ENCODE measurements at places on chromosomes 5 and 9.
A peak's percentile ranks its signal among the peaks of the same experiment; 100 is the strongest.

- DNase-seq: peak; percentile 5
These were observed 14.4 kb downstream of the CARNMT1 start for GRCh38 chr9:75013735-75014134.

GRCh38 chr5:179113945-179114641, 53.9 kb downstream of the ZNF354C start:
- DNase-seq: no peak

DNA sequence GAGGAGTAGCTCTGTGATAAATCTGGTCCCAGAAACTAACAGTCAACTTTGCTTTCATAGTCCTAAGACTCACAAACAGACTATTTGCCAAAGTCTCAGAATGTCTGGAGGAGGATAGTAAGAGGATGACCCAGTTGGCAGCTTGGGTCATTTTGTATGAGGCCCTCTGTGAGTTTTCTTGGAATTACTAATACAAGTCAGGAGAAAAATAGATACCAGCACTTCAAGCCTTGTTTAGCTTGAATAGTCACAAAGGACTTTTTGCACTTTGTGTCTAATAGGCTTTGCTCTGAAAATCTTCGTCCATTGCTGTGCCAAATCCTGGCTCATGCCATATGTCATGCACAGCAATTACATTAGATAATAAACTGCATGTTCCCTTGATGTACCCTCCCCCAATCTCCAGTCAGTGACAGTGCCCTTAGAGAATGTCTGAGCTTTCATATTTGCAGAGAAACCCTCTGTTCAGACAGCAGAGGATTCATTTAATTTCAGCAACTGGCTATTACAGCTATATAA, 612.8 kb downstream of the CSNK1G3 start:
- no peak for DNase-seq

- DNase-seq: no peak
These were observed 45.5 kb downstream of the ELL2 start for GRCh38 chr5:95915999-95916686.

DNA sequence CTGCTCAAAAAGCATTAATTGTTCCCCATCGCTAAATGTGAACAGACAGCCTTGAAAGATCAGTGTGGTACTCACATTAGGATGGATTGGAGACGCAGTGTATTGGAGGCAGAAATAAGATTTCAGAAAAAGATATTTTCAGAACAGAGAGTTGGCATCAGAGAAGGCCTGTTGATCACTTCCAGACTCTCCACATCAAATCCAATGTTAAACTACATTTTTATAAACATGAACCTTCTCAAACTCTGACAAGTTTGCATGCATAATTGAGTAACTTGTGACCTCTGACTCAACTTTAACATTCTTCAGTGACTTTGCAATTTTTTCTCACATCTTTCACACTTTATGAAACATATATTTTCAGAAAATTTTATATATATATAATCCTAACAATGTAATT, 919.6 kb upstream of the SEMA6A start:
- no peak for DNase-seq

DNA sequence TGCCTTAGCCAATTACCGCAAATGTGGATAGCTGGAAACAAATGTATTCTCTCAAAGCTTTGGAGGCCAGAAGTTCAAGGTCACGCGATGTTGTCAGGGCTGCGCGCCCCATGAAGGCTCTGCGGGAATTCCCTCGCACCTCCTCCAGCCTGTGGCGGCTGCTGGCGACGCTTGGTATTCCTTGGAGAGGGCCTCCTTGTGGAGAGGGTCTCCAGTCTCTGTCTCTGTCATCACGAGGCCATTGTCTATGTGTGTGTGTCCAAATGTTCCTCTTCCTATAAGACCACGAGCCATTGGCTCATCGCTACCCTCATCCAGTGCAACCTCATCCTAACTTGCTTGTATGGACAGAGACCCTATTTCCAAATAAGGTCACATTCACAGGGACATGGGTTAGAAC, 97.5 kb downstream of the ANKRD33B start:
- DNase-seq: no peak

GRCh38 chr9:85941966-85942912, 1.3 kb downstream of the NAA35 start:
- no peak for DNase-seq

DNA sequence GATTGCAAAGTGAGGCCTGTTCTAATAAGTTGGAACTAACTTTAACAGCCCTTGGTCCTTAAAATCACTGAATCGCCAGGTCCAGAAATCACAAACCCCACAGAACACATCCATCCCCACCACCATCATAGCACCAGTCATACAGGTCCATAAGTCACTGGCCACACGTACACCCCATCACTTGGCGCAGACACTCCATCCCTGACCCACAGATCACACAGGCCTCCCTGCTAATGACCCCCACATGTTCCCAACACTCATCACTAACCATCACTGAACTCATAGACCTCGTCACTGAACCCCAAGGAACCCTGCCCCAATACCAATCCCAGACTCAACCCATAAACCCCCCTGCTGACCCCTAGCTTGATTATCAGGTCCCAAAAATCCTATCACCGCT, 41.2 kb upstream of the ZNF300 start:
- DNase-seq: no peak

DNA sequence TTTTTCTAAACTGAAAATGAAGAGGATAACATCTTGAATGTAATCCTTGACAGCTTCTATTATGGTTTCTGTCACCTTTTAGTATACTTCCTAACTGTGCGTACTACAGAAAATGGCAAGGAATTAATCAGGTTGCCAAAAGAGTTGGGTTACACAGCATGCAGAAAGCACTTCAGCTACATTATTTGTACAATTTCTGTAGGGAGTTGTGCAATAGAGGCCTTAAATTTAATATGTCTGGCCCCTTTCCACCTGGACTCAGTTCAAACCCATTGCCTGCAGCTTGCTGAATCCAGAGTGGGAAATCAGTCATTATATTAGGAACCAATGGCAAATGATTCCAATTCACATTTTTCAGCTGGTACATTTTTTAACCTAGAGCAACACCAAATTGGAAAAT, 549.7 kb downstream of the CSNK1G3 start:
- DNase-seq: no peak

GRCh38 chr5:64210866-64211265, 45.2 kb downstream of the RNF180 start:
- no peak for DNase-seq

GRCh38 chr9:130254747-130255630, 10.6 kb upstream of the HMCN2 start:
- no peak for DNase-seq

DNA sequence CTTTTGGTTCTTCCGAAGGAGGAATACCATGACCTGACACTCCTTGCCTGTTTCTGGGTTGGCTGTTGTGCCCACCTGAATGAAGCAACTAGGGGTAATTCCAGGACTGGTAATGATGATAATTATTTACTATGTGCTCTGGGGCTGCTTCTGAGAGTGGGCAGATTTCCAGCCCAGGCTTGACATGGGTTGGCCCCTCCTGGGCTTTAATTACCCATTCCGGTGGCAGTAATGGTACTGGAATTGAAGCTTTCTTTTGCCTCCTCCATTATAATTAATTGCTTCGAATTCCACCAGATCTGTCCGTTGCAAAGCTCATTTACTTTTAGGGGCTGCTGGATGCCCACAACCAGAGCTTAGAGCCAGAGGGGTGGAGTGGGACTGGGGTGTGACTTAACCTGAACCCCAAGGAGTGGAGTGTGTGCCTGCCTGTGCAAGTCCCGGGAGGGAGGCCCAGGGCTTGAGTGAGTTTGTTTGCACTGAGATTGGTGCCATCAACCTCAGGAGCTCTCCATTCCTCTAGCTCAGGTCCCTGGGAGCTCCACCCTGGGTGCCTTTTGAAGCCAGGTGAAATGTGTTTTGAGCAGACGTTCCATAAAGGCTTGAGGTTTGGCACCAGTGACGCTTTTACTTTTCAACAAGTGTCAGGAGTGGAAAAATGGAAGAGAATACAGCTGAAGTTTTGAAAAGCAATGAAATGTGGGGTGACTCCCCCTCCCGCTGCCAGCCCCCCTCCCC, 214.6 kb downstream of the PDZD2 start:
- no peak for DNase-seq

- DNase-seq: no peak
These were observed 6.2 kb upstream of the LIFR start for GRCh38 chr5:38562444-38563210.

DNA sequence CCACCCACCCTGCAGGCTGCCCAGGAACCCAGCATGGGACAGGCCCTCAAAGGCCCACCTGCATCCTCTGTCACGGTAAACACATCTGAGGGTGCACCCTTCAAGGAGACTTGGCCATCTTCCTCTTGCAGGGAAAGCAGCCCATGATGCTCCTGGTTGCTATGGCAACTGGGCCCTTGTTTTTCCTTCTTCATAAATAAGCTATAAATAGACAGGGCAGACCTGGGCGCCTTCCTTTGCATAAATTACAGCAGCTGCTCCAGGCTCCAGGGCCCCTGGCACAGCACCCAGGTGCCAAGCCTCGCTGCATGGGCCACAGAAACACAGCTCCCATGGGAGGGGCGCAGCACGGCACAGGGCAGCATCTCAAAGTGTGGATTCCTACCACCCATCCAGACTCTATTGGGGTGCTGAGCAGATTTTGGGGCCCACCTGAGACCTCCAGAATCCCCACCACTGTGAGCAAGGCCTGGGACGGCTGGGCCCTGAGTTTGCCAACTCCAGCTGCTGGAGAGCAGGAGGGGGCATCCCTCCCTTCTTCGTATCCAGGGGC, 5.8 kb upstream of the PSMB7 start:
- DNase-seq: peak; percentile 6

- DNase-seq: no peak
These were observed 27.5 kb downstream of the AMBP start for GRCh38 chr9:114050646-114051045.

DNA sequence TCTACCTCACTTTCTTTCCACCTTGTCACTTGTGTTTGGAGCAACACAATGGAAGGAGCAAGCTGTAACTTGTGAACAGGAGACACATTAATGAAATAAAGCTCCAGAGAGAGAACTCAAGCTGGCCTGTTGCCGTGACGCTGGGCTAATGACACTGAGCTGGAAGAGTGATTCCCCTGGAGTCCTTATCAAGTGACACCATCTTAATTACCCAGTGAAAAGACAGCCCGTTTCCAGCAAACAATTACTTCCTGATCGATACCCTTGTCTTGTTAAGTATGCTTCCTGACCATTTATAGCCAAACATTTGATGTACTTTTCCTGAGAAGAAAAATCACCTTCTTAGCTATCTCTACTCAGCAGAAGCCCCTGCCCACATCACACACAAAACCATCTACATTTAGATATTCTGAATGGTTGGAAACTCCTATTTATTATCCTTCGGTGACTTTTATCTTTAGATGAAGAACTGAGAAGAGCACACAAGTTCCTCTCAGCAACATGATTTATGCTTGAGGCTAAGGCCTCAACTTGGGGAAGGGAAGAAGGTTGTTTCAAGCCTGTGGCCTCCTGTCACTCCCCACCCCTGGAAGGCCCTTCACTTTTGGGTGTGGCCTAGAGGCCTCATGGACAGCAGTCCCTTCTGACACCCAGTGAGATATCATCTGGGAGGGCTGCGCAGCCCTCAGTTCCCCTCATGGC, 34.1 kb downstream of the CRHBP start:
- no peak for DNase-seq

DNA sequence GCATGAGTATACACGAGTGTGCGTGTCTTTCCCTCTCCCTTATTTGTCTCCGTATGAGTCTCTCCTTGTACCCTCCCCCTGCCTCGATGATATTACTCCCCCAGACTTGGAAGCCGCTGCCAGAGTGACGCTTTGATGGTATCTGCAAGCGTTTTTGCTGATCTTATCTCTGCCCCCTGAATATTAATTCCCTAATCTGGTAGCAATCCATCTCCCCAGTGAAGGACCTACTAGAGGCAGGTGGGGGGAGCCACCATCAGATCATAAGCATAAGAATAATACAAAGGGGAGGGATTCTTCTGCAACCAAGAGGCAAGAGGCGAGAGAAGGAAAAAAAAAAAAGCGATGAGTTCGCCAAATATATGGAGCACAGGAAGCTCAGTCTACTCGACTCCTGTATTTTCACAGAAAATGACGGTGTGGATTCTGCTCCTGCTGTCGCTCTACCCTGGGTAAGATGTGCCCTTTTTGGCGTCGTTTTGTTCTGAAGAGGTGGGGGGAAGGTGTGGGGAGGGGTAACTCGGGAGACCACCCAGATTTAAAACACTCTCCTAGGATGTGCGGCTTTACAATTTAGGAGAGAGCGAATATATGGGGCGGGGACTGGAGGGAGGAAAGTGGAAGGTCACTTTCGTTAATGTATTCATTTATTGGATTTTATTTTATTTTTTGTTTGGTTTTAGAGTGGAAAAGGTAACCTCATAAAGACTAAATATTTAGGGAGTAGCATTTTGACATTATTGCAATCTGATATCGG, at the start of gene GABRG2:
GABRG2 (plus strand) TSS at position 119 of the 757 bp plus-strand sequence; CDS start at position 346, 227 bp downstream.
- no peak for DNase-seq

DNA sequence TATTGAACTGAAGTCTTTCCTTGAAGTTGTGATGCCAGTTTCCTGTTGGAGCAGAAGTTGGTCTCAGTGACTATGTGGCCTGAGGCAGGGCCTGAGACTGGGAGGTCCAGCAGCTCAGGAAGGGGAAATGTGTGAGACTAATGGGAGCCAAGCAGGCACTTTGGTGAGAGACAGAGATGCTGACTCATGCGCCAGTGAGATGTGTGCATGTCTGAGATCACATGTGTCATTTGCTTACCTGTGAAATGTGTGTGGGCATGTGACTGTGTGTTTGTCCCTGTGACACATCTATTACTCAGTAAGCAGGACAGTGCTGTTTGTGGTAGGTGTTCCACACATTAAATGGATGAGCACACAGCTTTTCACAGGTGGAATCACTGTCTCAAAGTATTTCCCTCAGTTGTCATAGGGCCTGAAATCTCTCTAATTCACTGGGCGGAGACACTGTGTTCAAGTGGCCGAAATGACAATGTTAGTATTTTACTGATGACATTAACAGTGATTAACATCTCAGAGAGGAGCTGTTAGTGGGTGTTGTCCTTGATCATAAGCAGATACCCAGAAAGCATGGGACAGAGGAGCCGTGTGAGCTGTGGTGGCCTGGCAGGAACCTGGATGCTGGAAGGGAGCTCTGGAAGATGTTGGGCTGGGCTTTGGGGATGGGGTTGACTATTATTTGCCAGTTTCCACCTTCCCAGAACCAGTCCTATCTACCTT, 7.4 kb downstream of the NPR2 start:
- no peak for DNase-seq

DNA sequence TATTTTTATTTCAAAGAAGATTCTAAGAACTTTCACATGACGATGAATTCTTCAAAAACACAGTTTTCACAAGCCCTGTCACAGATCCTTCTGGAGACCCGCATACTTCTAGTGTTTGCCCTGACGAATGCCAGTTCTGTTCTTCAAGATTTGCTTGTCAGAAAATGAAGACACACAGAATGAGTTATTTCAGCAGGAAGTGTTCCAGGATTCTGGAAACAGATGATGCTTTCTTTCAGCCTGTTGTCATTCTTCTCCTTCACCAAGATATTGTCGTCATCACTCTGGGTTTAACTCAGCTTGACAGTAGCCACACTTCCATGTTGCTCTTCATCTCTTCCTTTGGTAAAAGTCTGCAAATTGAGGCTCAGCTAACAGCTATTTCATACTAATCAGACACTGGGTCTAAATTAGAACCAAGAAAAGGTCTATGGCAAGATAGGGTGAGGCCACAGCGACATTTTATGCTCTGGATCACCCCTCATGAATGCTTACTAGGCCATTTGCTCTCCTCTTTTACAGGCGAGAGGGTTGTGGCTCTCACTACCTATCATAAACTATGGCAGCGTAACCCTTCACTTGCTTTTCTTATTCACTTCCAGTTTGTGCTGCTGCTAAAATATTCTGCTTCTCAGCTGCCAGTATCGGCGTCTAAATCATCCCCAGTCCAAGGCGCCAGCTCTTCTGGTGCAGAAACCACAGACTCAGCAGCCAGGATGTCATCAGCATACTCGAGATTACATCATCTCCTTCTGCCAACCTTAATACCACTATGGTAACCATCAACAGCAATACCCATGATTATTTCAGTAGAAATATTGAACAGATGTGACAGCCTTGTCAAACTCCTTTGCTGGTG, 159.6 kb upstream of the TBCA start:
- peak; percentile 24 for DNase-seq

Measured in CD4-positive, alpha-beta T cell treated with Interleukin-21 for 1 hour (primary cell).